Activated CD4-positive, alpha-beta T cell treated with anti-CD3 and anti-CD28 coated beads for 1 hour (primary cell): ENCODE measurements at places on chromosomes 1 and 21.

- DNase-seq, result no peak
These were observed 300.3 kb downstream of the GRIK1 start for GRCh38 chr21:29639366-29640079.

DNA sequence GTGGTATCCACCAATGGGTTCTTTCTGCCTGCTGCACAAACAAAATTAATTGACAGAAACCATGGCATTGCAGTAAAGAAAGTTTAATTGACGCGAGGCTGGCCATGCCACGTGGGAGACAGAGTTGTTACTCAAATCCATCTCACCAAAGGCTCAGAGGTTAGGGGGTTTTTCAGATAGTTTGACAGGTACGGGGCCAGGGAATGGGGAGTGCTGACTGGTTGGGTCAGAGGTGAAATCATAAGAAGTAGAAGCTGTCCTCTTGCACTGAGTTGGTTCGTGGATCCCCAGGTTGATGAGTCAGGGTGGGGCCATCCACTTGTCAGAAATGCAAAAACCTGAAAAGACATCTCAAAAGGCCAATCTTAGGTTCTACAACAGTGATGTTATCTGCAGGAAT lies 941 bp upstream of the TBCE start:
- DNase-seq, result no peak

- no peak for DNase-seq
These were observed 44.8 kb downstream of the GPR161 start for GRCh38 chr1:168091720-168092550.

- DNase-seq, result no peak
These were observed 3.8 kb downstream of the ACBD6 start for GRCh38 chr1:180498594-180498993.

GRCh38 chr1:168243636-168244212 lies 17.9 kb downstream of the SFT2D2 start:
- DNase-seq, result no peak

GRCh38 chr21:36640174-36640720 lies 58.7 kb upstream of the SIM2 start:
- DNase-seq, result no peak

GRCh38 chr1:12269351-12269750 lies 39.5 kb downstream of the VPS13D start:
- no peak for DNase-seq

DNA sequence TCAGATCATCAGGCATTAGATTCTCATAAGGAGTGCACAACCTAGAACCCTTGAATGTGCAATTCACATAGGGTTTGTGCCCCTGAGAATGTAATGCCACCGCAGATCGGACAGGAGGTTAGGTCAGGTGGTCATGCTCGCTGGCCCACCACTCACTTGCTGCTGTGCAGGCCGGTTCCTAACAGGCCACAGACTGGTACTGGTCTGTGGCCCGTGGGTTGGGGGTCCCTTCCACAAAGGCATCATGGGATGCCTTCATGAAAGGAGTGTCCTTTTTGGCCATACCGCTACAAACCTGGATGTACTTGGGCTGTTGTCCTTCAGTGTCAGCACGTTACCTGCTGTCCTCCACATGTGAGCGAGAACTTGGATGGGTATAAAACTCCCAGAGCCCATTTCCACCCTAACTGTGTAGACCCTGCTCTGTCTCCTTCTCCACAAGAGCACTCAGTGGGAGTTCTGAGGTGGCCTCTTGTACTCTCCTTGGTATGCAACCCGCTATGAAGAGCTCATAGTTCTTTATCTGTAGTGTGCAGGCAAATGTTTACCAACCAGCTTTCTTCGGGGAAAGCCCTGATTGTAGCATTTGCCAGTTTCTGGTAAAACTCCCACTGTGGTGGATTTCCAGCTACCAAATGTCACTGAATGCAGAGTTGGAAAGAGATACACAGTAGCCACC lies 41.7 kb upstream of the SLC19A1 start:
- DNase-seq, result peak; percentile 0

GRCh38 chr21:25956993-25957714 lies 213.4 kb downstream of the APP start:
- no peak for DNase-seq

GRCh38 chr1:233289676-233290075 lies 5.8 kb downstream of the PCNX2 start:
- no peak for DNase-seq

DNA sequence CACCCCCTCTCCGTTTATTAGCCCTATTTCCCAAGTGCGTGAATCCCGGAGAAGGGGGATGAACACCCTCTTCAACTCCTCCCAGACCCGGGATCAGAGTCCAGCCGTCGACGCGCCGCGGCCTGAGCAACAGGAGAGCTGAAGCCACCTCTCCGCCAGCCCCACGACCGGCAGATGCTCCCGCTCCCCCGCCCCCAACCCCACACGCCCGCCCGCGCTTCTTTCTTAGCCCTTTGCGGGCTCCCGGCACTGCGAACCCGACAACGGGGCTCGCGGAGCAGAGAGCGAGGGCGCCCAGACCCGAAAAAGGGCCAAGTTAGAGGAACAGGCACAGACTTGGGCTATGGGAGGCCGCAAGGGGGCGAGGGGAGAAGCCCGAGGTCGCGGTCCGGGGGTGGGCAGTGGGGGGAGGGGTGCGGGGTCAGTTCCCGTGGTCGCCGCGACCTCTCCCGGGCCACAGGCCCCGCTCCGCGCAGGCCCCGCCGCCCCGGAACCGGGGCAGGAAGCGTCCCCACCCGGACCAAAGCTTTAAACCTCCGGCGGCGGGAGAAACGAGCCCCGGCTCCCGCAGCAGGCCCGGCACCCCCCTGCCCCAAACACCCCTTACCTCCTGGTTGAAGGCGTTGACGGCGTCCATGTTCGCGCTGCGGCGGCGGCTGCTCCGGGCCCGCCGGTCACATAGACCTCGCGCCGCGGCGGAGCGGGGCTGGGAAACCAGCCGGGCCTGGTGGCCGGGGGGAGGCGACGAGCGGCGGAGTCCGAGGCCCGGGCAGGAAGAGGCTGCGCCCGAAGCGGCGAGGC lies 662 bp downstream of the SCAF4 start:
- DNase-seq, result peak; percentile 31

DNA sequence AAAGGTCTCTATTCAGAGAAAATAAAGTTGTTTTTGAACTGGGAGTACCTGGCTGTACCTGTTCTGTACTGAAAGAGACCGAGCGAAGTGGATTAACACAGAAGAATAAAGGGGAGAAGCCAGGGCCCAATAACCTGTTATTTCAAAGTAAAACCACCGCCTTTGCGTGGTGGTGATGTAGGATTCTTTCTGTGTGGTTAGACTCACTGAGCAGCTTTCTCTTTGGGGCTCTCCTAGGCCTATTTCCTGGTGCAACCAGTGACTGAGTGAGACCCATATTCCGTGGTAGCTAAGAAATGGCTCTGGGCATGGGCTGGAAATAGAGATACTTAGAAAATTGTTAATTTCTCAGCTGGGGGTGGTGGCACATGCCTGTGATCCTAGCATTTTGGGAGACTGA lies 99.9 kb downstream of the XCL2 start:
- no peak for DNase-seq

GRCh38 chr1:31954607-31955283 lies 16.6 kb upstream of the PTP4A2 start:
- DNase-seq, result no peak

- no peak for DNase-seq
These were observed 125.9 kb downstream of the HFM1 start for GRCh38 chr1:91278754-91279153.

GRCh38 chr1:21098186-21098915 lies 78.3 kb downstream of the EIF4G3 start:
- DNase-seq, result no peak

- no peak for DNase-seq
These were observed 6.6 kb downstream of the LDLRAD2 start for GRCh38 chr1:21818656-21819055.

- no peak for DNase-seq
These were observed 28.9 kb upstream of the APP start for GRCh38 chr21:26199456-26199855.

- no peak for DNase-seq
These were observed 70.1 kb upstream of the GORAB start for GRCh38 chr1:170461762-170462384.

DNA sequence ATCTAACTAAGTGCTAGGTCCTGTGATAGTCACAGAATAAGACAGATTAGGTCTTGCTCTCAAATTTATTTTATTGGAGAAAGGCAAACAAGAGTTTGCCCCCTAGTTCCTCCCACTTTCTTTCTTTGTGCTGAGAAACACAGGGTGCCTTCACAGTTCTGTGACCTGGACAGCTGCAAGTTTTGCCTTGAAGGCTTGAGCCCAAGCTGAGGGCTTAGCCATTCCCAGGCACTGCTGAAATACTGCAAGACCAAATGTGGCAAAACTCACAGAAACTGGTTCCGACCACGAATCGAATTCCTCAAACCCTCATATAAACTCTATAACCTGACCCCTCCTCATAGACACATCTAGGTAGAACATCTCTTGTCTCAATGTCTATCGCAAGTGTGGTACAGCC lies 227.9 kb downstream of the RERE start:
- no peak for DNase-seq

DNA sequence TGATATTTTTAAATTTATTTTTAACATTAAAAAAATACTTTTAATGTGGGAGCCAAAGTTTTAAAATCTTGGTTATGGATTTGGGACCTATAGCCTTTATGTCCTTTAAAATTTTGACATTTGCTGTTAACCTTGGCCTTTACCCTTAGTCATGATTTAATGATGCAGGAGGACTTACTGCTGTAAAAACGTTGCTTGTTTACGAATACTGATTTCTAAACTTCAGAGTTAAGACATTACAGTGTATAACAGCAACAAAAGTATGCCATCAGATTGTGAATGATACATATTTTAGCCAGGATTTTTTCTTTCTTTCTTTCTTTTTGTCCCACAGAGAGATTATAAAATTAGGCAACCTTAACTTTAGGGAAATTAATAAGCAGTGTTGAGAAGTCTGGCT lies 8.9 kb downstream of the RBM15 start:
- no peak for DNase-seq

DNA sequence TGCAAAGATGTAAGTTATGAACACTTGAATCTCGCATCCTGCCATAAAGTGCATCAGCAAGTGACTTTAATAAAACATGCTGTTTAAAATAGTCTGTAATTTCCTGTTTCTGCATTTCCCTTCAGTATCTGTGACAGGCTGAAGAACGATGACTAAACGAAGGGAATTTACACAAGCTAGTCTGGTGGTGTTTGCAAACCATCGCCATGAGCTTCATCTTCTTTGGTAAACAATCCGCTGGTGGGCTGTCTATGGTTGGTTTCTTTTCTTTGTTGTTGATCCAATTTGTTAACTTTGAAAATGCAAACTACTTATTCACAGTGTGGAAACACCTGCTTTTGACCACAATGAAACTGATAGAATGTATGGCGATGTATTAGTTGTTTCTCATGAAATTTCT lies 13.9 kb downstream of the SERTAD4 start:
- DNase-seq, result no peak

- no peak for DNase-seq
These were observed 14.5 kb downstream of the WDR26 start for GRCh38 chr1:224420106-224420505.

DNA sequence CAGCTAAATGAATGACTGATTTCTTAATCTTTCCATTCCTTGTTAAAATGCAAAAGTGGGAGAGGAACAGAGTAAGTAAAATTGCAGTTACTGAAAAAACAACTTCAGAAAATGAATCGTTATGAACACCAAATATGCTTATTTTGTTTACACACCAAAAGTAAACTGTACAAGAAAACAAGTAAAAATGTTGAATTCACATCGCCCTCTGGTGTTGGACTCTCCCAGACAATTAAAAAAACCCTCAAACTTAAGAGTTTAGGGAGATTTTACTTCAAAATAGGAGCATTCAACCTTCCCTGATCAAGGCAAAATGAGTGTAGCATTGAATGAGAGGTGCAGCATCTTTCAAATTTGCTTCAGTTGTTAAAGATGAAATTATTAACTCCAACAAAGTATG lies 19.4 kb upstream of the ESRRG start:
- no peak for DNase-seq

- no peak for DNase-seq
These were observed 361.7 kb downstream of the PDE4B start for GRCh38 chr1:66154394-66154793.

- peak; percentile 64 for DNase-seq
These were observed 12.3 kb upstream of the IFNLR1 start for GRCh38 chr1:24199291-24199900.

GRCh38 chr1:2368053-2368744 lies 23.2 kb downstream of the MORN1 start:
- no peak for DNase-seq

GRCh38 chr1:97006044-97006661 lies 284.6 kb downstream of the PTBP2 start:
- DNase-seq, result no peak

GRCh38 chr21:33949516-33950430 lies 34.2 kb upstream of the ATP5PO start:
- peak; percentile 26 for DNase-seq

DNA sequence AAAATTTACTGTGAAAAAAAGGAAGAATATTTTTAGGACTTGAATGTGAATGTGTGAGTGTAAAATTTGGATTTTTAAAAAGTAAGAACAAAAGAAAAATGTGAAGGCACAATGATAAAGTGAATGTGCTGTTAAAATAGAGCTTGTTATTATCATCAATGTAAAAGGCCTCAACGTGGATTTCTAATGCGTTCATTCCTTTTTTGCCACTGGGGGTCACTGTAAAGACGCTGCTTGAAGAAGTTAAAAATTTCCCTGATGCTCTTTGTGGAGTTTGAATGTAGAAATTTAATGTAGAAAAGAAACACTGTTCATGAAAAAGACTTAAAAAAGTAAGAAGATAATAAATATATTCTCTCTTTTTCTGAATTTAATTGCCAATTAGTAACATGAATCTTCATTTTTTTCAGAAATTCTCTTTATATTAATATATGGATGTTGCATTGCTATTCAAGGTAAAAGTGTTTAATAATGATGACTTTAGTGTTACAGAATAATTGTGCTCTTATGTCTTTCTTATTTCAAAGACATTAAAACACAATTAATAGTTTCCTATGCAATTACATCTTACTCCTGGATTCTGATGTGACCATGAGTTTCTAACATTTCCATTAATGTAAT lies 161.5 kb downstream of the DNM3 start:
- no peak for DNase-seq

- DNase-seq, result peak; percentile 98
These were observed at the start of gene RSPH1 for GRCh38 chr21:42496120-42496838. Gene RSPH1, minus strand, starts transcription at chr21:42496224. Its CDS starts 38 bp downstream, at chr21:42496186.

DNA sequence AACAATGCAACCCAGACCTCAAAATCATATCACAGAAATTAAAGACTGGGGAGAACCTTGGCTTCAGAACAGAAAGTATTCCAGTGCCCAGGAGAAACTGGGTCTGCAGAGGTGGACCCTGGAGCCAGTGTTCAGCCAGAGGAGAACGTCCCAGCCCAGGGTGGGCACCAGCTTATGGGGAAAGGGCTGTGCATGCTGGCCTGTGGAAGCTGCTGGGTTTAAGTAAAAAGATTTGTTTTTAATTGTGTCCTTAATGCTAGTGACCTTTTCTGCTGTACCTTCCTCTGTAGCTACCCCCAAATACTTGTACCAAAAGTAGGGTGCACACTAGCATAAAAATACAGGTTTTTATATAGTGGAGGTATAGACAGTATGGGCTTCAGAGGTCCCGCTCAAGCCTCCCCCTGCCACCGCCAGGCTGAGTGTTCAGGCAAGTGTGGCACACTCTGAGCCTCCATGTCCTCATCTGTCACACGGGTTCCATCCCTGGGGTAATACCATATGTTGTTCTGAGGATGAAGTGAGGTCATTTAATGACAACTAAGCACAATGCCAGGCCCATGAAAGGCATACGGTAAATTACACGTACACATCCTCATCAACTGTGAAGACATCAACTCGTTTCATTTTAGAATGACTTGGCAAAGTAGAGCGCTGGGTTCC lies 47.0 kb downstream of the SLC37A1 start:
- no peak for DNase-seq

GRCh38 chr1:241045659-241046058 lies 311.3 kb downstream of the RGS7 start:
- no peak for DNase-seq
